ENCODE measurements at places on chromosomes 13 and 19. TPM values are rescaled to one million over a fixed set of nuclear protein-coding genes. Genes with fewer than 3 reads are reported as not detected.

Gene CACNG6
- not detected for total RNA-seq

- DNase-seq: peak; percentile 86
Observed at GRCh38 chr19:4831304-4831978, at the start of gene TICAM1. Gene TICAM1 (minus strand): TSS chr19:4831712. CDS start chr19:4818377, 13,335 bp downstream.

DNA sequence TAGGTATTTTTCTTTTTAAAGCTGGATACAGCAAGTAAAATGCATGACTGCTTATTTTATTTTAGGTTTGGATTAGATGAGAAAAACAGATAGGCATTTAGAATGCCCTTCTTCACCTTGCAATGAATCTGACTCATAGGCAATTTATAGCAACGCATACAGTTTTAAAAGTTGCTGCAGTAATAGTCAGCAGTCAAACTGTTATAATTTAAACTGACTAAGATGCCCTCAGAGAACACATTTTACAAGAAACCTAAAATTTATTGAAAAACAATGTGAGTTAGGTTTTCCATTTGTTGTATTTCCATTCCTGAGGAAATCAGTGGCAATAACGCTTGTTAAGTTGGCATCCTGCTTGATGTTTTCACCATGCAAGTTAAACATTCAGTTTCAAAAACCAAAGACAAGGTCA, 1128.2 kb upstream of the PCDH9 start:
- DNase-seq: no peak

Gene RFPL4A
- total RNA-seq: not detected

Gene IL17D
- 0.12 TPM for total RNA-seq

- DNase-seq: peak; percentile 76
Observed at GRCh38 chr19:1248139-1248785, at the start of gene MIDN. Gene MIDN (plus strand): TSS chr19:1248583. CDS start chr19:1250297, 1,714 bp downstream.

Gene TMEM190
- not detected for total RNA-seq

DNA sequence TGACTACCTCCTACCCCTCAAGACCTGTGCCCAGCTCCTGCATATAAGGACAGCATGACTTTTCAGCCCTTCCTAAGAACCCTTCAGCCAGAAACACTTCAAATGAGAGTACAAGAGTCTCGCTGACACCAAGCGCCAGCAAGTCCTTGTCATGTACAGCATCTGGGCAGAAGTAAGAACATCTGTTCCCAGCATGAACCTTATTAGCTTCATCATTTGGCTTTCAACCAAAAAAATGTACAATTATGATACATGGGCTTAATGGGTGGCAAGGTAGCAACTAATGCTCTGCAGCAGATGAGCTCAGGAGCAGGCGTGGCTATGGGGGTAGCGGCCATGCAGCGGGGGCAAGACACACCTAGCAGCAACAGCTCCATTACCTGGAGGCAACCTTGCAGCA, 487.6 kb downstream of the COG6 start:
- no peak for DNase-seq

DNA sequence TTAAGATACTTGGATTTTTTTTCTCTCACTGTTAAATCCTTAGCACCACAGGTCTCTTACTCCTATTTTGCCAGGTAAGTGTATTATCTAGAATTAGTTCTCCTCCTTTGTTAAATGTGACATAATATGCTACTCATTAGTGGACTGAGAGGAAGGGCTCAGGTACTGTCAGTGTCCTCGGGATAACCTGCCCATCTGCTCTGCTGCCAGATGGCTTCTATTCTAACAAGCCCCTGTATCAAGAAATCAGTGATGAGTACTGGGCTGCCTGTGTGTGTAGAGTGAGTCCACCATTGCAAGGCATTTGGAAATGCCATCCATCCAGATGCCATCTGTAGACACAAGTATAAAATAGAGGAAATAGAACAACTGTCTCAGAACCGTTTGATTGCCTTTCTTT, 209.6 kb downstream of the ATP8A2 start:
- no peak for DNase-seq

Gene CCDC169
- total RNA-seq: 0.69 TPM

Gene ZNF554
- 2.0 TPM for total RNA-seq

Gene C19orf85
- total RNA-seq: not detected

DNA sequence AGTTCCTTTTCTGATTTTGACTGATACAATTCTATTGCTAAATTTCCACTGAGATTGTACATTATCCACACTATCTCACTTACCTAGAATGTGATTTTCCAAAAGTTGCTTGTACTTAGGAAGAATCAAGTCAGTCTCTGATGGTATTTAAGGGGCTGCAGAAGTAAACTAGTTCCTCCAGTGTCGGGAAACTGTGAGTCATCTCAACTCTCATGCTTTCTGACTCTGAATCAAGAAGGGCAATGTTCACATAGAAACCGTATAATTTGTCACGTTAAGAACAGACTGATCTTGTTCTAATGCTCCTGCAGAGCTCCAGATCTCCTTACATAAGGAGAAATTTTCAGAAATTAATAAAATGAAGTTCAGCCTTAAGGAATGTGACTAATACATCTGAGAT, 369.3 kb downstream of the KLF5 start:
- DNase-seq: no peak

GRCh38 chr19:53394522-53394973, 401 bp upstream of the ZNF765 start:
- no peak for DNase-seq

Gene IFI30
- 26.9 TPM for total RNA-seq

Gene DENND1C
- total RNA-seq: 69.3 TPM

Gene IFNL1
- 1.2 TPM for total RNA-seq
